ENCODE measurements at places on chromosomes 2 and 18.

- no peak for DNase-seq
These were observed 63.3 kb upstream of the TTC27 start for GRCh38 chr2:32564417-32565035.

DNA sequence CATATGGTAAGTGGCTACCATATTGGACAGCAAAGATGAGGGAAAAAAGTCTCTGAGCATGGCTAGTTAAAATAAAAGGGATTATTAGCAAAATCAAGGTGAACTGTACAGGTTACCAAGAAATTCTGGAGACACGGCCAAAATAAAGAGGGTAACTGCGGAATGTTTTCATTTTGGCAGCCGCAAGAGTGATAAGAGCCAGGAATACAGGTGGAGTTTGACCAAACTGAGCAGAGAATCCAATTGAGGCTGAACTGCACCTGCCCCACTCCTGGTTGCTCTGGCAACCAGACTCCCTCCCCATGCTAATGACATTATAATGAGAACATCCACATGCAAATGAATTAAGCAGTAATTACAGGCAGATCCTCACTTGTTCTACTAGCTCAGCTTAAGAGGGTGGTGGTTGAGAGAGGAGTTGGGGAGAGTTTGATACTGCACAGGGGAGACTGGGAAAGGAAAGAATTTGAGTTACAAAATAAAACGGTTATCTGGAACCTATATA, 18.8 kb upstream of the EPHA4 start:
- no peak for DNase-seq

- DNase-seq = no peak
These were observed 3.1 kb upstream of the TMEM150A start for GRCh38 chr2:85605406-85606115.

DNA sequence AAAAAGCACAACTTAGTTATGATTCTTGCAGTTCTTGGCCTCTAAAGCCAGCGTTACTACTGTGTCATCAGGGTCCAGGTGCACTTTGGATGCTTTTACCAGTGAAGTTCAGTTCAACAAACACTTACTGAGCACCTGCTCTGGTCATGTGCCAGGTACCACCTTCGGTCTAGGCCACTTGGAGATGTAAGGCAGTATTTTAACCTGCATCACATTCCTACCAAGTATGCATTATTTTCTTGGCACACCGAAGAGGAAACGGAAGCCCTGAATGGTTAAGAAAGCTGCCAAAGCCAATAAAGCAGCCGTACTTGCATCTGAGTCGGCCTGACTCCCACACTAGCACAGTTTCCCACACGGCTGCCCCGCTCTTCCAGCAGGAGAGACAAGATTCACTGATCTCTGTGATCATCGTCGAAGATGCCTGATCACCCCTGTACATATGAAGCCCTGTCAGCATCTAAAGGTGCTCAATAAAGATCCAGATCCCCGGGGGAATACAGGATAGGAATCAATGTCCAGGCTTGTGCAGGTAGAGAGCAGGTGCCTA, 427.1 kb downstream of the EIPR1 start:
- no peak for DNase-seq

GRCh38 chr2:239066597-239066996, 218.7 kb downstream of the TWIST2 start:
- no peak for DNase-seq

DNA sequence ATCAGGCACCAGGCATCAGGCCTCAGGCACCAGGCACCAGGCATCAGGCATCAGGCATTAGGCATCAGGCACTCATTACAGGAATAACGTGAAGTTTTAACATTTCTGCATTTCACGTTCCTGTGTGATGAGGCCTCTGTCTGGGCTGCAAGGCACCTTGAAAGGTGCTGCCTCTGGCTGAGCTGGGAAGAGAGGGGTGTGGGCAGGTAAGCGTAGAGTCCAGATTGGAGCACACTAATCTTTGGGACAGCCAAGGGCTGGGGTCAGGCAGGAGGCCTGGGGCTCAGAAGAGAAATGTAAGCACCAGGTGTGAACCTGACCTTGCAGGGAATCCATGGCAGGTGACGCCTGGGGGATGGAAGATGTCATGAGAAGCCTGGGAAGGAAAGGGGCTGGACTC, 25.3 kb upstream of the SNTG2 start:
- DNase-seq = no peak

GRCh38 chr2:8527676-8528075, 154.2 kb upstream of the ID2 start:
- DNase-seq = no peak

GRCh38 chr2:26488463-26489212, 10.7 kb upstream of the OTOF start:
- no peak for DNase-seq

- DNase-seq = peak; percentile 23
These were observed 394.1 kb upstream of the ATP5MC3 start for GRCh38 chr2:175575346-175576258.

- no peak for DNase-seq
These were observed 151.0 kb upstream of the BCL2L11 start for GRCh38 chr2:110969696-110970095.

GRCh38 chr2:193469251-193469650, 1274.5 kb upstream of the TMEFF2 start:
- DNase-seq = no peak

- DNase-seq = no peak
These were observed 115.1 kb downstream of the UBE2E3 start for GRCh38 chr2:181095486-181095885.

DNA sequence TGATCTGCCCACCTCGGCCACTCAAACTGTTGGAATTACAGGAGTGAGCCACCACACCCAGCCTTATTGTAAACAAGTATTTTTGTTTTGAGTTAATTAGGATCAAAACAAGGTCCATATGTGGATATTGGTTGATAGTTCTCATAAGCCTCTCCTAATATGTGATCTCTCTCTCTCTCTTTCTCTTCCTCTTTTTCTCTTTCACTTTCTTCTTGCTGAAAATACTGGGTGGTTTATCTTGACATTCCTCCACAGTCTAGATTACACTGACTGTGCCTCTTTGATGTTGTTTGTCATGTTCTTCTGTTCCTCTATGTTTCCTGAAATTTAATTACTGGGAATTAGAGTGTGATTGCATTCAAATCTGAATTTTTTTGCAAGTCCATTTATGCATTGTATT, 547.5 kb upstream of the NRXN1 start:
- DNase-seq = no peak

GRCh38 chr2:136323195-136323594, 205.2 kb upstream of the CXCR4 start:
- DNase-seq = no peak

DNA sequence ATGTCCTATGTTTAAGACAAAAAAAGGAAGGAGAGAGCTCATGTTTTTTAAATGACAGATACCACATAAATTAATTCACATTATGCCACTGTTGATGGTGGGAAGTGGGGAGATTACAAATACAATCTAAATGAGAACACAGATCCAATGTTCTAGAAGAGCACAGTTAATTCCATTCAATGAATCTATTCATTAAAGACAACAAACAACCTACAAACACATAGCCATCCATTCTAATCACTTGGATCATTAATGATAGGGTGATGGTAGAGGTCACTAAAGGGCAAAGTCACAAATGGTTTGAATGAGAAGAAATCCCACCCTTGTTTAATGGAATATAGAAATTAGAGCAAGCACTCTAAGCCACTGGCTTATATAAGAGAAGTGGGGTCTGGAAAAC, 21.7 kb downstream of the HNRNPA3 start:
- DNase-seq = no peak

- DNase-seq = no peak
These were observed 82.2 kb upstream of the GPC1 start for GRCh38 chr2:240353086-240353798.

DNA sequence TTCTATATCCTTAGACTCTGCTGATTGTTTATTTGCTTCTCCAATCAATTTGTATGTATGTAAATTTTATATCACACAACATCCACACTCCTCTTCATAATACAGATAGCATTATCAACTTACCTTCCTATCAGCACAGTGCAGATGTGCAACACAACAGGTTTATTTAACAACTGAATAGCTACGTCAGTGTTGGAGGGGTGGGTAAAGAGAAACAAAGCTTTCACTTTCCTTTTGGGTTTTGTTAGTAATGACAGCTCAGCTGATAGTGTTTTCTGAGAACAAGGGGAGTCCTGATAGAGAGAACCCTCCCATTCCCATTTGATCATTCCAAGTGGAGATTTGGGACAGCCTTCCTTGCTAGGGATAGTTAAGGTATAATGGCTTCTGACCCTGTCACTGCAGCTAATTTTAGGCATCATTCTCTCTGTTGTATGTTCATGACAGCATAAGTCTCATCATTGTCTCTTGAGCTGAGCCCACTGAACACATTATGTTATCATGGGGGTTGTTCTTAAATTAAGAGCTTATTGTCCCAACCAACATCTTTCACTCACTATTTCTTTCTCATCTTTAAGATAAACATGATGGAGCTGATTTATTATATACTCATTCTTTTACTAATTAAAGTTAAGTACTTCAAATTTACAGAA, 227.7 kb downstream of the GPD2 start:
- peak; percentile 22 for DNase-seq

DNA sequence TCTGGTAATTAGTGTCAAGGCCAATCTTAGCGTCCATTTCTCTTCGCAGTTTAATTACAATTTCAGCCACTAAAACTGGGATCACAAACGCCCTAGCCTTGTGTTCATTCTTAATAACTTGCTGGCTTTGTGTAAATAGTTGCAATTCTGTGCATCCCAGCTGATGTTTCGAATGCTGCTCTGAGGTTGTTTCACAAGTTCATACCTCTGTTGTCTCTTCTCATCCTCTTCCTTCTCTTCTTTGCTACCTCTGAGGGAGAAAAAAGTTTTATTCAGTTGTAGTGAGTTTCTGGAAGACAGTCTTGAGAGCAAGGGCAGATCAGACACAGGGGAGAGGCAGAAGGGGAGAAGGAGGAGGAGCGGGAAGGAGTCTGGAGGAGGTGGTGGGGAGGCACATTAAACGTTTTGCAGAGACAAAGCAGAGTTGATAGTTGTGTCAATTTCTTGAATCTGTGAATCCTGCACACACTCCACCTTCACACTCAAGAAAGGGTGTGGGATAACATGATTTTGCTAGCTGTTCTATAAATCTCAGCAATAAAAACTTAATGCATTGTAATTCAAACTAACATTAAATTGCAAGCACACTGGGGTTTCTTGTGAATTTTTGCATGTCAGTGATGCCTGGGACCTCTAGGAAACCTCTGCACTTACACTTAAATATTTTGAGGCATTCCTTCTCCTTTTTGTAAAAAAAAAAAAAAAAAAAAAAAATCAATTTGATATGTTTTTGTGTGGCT, 6.8 kb downstream of the MEIS1 start:
- DNase-seq = no peak

DNA sequence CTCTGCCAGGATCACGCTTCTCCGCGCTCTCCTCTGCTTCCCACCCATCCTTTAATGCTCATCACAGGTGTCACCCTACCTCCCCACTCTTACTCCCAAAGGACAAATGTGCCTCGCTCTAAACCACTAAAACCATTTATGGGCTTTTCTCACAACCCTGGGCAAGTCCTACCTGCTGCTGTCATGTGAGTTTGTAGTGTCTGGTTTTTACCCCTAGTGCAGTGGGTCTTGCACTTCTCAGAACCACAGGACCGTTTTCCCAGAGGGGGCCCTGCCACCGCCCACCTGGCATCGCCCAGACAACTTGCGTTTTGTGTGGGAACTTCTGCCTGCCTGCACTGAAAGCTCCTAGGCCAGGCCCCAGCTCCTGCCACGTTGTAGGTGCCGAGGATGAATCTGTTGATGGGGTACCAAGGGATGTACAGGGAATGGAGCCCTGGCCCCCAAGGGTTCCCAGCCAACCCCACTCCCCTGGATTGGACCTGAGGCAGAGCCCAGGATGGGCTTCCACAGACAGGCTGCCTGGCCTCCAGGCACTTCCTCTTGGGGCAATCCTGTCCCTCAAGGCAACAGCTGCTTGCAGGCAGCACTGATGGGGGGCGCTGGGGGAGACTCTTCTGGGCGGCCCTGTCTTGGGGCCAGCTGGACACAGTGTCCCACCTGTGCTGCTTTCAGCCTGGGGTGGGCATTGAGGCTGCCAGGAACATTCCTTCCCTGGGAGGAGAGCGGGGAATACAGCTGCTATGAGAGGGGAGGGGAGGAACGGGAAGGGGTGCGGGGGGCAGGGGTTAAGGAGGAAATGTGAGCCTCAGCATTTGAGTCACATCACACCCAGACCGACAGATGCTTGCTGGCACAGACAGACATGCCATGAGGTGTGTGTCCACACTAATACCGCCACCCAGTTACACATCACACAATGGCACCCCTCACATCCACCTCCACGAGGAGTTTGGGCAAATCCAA, 176.3 kb downstream of the ZFP36L2 start:
- DNase-seq = no peak

DNA sequence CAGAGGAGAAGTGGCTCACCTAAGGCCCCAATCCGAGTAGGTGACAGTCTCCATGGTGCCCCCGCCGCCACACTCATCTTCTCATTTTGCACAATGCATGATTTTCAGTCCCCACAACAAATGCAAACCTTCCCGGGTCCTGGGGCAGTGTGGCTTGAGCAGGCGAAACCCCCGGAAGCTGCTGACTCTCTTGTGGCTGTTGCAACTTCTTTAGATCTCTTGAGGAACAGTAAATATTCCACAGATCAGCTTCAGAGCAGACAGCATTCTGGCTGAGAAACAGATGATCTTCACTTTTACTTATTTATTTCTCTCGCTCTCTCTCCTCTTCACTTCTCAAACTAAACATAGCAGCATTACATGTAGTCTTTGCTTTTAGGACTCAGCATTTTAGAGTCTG, 51.9 kb downstream of the ASAP2 start:
- DNase-seq = no peak

DNA sequence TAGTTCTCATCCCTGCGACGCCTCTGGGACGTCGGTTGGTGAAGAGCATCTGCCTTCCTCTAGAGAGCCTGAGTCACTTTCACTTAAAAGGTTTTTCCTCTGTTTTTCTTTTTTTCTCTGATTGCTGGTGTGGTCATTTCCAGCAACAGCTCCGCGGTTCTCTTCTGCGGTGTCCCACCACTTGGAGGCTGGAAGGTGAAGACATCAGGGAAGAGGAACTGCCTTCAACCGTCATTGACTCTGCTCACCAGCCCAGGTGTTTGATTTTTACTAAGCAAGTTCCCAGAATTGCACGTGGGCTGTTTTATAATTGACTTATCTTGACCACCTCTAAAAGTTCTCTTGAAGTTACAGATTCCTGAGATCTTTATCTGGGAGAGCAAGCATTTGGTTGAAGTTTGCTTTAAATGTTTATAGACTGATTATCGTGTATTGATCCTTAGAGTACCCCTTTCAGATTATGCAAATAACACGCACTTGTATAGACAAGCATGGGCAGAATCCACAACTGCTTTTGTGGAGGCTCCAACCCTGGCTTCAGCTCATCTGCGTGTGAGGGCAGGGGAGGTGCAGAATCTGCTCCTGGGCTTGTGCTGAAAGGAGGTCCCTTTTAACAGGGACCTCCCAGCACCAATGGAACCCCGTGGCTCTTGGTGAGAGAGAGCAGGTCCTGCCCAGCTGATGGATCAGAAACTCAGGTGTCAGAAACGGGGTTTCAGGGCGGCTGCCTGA, 3.5 kb downstream of the CTDP1 start:
- DNase-seq = peak; percentile 17
